ENCODE measurements at places on chromosomes 7 and 10. TPM values are rescaled to one million over a fixed set of nuclear protein-coding genes. Genes with fewer than 3 reads are reported as not detected.

The TCAF2 gene
- 14.1 TPM for total RNA-seq

DNA sequence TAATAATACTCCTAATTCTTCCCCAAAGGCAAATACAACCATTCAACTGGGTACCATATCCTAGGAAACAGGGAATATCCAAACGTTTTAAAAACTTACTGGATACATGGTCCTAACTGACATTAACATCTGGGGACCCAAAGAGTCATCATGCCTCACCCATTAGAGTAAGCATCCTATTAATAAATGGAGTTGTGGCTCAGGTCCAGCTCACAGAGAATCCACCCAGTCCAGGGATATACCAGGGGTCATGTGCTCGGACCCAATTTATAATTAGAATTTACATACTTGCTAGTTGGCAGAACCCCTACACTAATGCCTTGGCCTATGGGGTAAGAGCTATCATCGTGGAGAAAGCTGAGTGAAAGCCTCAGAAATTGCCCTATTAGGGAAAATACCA lies 670.0 kb downstream of the XPNPEP1 start:
- H3K4me3 ChIP-seq, result no peak overlapping the region
- H3K27me3 ChIP-seq, result no peaks in the 10 kb centered on the region
- H3K27ac ChIP-seq, result no peak overlapping the region
- H3K4me1 ChIP-seq, result no peaks in the 10 kb centered on the region

- H3K36me3 ChIP-seq, result no peaks in the 10 kb centered on the region
- no peaks in the 10 kb centered on the region for H3K27me3 ChIP-seq
- H3K27ac ChIP-seq, result no peak overlapping the region
- no peak for DNase-seq
Measured at GRCh38 chr10:59968705-59969104, 62.3 kb upstream of the CCDC6 start.

GRCh38 chr10:101357958-101358357 lies 4.0 kb downstream of the BTRC start:
- H3K27me3 ChIP-seq, result peaks cover 2% of the 10 kb centered on the region
- H3K4me1 ChIP-seq, result peaks cover 20% of the 10 kb centered on the region
- no peak overlapping the region for H3K4me3 ChIP-seq
- H3K36me3 ChIP-seq, result peaks cover 8% of the 10 kb centered on the region
- no peak overlapping the region for H3K27ac ChIP-seq

DNA sequence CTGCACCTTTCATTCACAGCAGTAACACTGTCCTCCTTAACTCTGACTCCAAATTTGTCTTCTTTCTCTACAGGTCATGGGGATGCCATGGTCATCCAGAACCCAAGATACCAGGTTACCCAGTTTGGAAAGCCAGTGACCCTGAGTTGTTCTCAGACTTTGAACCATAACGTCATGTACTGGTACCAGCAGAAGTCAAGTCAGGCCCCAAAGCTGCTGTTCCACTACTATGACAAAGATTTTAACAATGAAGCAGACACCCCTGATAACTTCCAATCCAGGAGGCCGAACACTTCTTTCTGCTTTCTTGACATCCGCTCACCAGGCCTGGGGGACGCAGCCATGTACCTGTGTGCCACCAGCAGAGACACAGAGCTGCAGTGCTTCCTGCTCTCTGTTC lies 156.2 kb upstream of the PRSS1 start:
- DNase-seq, result no peak
- no peaks in the 10 kb centered on the region for H3K36me3 ChIP-seq
- peak overlapping the region; percentile 27 for H3K27ac ChIP-seq
- peaks cover 2% of the 10 kb centered on the region for H3K27me3 ChIP-seq
- no peaks in the 10 kb centered on the region for H3K4me1 ChIP-seq
- no peak overlapping the region for H3K4me3 ChIP-seq

- H3K4me3 ChIP-seq, result no peak overlapping the region
- peaks cover 5% of the 10 kb centered on the region for H3K27me3 ChIP-seq
- H3K4me1 ChIP-seq, result peaks cover 8% of the 10 kb centered on the region
- no peak for DNase-seq
- no peak overlapping the region for H3K27ac ChIP-seq
- no peaks in the 10 kb centered on the region for H3K36me3 ChIP-seq
Measured at GRCh38 chr10:34761453-34761852, 53.6 kb downstream of the PARD3 start.
